ENCODE measurements at places on chromosomes 4 and X.

GRCh38 chr4:112099701-112100297 is 45.5 kb upstream of the FAM241A start:
- DNase-seq: peak; percentile 39

- peak; percentile 19 for DNase-seq
Observed at GRCh38 chr4:26319949-26320537, 771 bp upstream of the RBPJ start.

DNA sequence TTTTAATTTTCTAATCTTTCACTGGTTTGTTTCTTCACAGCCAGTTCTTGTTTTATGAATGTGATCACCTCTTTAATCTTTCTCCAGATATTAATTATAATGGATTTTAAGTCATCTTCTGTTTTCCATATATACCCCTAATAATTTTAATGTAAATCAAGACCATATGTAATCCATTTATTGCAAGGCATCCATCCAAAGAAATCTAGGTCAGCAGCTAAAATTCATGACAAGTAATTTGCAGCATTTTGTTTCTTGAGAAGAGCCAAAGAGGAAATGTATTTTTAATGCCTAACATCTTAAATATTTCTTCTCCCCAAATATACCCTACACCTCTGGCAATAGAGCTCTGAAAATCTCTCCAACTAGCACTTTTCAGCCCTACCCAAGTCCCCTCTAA is 81.1 kb downstream of the SUPT20HL2 start:
- no peak for DNase-seq

GRCh38 chr4:168569066-168569930 is 72.4 kb downstream of the PALLD start:
- DNase-seq: no peak

- DNase-seq: no peak
Observed at GRCh38 chr4:112550728-112551127, 34.7 kb upstream of the NEUROG2 start.

DNA sequence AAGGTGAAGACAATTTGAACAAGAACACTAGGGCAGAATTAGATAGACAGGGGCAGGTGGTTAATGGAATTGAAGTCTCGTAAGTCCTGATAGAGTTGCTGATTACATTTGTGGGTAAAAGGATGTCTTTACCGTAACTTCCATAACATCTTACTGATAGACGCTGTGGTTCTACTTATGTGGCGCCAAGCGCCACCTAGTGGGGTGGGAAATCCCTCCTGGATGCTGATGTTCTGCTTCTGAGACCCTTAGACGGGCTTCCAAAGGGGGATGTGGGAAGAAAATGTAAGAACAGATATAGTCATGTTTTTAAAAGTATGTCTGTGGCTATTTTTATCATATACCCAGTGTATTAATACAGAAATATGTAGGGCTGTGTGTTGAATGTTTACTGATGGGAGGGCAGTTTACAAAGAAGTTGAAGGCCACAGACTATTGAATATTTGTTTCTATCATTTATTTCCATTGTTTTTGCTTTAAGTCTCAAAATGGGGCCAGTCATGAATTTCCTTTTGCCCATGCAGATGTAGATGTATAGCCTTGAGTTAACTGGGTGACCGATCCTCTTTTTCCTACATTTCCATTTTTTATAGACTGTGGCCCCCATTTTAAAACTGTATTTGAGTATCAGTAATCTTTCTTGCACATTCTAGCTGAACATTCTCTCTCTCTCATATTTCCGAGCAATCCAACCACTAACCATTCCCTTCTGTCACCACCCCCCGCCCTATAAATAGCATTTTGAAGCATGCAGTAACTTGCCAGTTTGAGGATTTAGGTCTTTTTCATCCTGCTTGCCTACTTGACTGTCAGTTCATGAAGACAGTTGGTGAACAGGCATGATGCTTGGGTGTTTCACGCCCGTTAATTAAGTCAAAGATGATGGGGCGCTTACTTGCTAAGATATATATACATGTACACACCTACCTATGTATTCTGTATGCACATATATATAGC is 12.1 kb upstream of the TLR8 start:
- DNase-seq: peak; percentile 37

GRCh38 chr4:7430368-7430964 is 4.3 kb downstream of the PSAPL1 start:
- peak; percentile 22 for DNase-seq

DNA sequence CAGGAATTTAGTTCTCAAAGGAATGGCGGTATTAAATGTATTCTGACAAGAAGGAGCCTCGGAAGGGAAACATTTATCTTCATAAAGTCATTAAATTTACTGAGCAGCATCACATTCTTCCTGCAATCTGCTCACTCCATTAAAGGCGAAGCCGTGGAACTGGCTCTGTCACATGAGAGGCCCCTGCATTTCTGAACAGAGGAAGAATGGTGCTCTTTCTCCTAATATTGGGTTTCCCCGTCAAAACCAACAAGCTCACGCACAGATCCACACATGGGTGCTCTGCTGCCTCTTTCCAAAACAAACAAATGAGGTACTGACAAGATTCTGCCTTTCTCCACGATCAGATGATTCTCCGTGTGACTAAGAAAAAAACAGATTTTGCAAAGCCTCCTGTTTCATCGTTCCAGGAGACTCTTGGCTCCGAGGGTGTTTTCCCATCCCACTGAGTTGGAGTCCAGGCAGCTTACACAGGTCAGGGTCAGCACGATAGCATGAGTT is 191.2 kb downstream of the IDS start:
- DNase-seq: peak; percentile 49

DNA sequence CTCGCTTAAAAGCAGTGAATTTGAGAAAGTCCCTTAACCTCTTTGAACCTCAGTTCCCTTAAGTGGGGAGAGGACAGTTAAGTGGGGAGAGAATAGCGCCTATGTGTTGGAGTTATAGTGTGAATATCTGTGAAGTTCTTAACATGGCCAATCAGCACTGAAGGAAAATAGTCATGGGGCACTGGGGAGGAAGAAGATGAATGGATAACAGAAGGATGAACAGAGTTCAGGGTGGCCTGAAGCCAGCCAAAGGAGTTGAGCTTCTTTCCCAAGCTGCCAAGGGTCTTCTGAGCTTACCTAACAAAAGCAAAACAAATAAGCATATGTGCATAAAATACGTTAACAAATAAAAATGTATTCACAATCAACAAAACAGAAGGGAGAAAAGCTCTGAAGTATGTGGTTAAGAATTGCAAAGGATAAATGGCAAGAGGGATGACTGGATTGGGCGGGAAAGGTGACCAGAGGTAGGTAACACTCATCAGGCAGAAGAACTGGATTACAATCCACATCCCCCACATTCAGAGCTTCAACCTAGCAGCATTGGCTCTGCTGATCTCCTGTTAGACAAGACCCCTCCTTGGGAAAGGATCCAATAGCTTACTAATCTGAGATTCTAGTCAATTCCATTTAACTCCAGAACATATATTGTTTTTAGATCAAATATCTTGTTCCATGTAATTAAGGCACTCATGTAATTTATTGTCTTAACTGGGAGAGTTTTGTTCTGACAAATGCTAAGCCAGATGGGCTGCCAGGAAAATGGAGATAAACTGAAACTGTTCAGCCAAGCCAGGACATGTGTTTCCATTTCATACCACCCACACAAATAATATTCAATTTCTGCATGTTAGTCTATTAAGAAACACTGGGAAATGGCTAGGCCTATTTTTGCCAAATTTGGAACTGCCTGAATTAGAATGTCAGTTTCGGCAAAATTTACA is 221.2 kb downstream of the LDB2 start:
- DNase-seq: no peak

All from A172 (cell line).